Lower leg skin (tissue), 4 donors: ENCODE measurements at places on chromosomes 11 and 22.

- DNase-seq = no peak
Observed at GRCh38 chr22:20724676-20725454, 49.0 kb upstream of the SERPIND1 start.

DNA sequence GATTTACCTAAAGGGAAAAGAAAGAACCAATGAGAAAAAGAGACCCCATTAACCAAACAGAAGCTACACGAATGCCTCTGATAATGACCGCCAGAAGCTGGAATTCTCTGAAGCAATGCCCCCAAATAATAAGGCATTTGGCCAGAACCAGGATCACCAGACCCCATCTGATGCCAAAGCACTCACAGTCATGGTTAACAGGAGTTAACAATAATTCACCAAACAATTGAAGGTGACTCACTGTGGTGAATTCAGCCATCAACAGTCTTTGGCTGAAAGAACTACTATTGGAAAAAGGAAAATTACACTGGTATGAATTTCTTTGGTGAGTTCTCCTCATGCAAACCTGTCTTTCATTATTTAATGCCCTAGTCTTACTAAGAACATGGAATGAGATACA is 21.9 kb upstream of the NFRKB start:
- DNase-seq = no peak

- no peak for DNase-seq
Observed at GRCh38 chr11:47259232-47259977, 1.6 kb downstream of the NR1H3 start.

DNA sequence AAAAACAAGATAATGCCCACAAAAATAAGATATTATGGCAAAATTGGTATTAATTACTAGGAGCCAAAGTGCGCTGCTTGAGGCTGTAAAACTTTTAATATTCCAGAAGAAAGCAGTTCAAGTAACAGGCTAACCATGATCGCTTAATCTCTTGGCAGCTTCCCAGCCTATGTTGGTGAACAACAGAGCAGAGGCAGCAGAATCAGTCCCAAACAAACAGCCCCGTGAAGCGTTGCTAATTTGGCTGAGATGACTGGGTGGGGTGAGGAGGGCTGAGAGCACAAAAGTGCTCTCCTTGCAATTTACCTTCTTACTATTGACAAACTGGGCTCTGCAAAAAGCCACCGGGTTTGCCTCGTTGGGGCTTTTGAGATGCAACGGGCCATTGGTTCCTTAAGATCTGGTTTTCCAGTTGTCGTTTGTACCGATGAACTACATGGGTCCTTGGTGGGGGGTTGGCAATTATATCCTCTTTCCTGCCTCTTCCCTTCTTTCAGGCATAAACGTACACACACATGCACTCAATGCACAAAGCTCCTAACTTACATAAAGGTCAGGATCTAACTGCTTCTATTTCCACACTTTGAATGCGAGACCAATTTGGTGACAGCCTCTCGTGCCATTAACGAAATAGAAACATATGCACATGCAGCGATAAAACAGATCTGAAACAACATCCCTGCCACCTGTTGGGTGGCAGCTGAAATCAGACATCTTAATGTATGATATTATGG is 407.6 kb upstream of the CADM1 start:
- DNase-seq = no peak

DNA sequence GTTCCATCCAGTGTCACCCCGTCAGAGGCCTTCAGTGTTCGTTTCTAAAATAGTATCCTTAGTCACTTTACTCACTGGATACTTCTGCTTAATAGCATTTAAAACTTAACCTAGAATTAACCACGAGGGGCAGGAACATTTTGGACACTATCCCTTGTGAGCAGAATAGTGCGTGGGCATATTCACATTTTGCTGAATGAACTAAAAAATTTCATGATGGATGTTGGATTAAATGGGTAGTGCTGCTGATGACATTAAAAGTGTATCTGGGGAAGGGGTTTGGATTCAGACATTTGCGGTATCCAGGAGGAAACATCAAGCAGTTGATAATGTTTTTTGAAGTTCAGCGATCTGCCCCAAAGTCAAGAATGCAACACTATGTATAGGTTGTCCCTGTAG is 750 bp upstream of the NAT10 start:
- no peak for DNase-seq

DNA sequence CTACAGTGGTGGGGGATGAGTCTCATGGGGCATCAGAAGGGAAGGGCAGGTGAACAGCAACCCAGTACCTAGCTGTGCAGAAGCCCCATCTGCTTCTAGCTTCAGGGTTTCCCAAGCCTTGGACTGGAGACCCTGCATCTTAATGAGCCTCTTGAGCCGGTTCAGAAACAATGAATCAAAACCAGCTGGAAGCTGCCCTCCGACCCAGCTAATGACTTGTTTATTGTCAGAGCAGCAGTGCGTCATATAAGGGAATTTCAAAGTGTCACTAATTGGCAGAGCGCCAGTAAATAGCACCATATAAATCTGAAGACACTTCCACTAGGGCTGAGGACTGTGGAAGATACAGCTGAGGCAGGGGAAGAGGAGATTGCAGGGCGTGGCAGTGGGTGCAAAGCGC is 57.5 kb downstream of the RPUSD4 start:
- DNase-seq = no peak

DNA sequence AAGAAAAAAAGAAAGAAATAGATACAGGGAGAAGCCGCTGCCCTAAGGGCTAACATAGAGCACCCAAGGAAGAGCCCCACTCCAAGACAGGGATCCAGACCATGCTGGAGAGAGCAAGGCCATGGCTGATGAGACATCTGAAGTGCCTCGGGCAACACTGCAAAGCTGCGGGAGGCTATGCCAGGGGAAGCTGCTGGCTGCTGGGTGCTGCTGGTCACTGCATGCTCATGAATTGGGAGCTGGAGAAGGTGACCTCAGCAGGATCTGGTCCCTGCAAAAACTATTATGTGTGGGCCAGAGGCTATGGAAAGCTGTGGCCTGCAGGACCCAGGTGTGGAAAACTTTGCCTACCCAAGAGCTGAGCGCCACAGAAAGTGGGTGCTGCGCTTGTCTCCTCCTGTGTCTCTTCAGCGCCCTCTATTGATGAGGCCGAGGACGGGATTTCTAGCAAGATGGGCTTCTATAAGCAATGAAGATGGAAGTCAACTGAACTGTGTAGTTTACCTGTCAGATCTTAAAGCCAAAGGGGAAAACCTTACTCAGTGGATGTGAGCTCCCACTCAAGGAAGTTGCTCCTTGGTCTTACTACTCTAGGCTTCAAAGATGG is 17.3 kb upstream of the SLC29A2 start:
- DNase-seq = peak; percentile 56

GRCh38 chr11:69657911-69658625 is 17.1 kb downstream of the LTO1 start:
- no peak for DNase-seq

DNA sequence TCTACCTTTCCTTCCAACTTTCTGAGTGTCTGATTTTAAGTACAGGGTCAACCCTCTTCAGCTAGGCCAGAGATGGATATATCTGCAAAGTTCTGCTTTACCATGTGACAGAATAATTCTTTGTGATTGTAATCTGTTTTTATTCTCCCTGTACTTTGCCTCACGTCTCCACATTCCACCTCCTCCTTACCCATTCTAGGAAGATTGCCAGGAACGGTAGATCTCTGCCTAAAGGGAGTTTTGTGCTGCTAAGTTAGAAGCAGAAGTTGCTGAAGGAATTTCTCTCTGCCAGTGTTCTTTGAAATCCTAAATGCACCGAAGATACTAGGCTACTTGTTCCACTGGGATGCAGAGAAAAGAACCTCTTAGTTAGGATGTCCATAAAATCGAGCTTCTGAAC is 20.7 kb upstream of the FAM181B start:
- no peak for DNase-seq

DNA sequence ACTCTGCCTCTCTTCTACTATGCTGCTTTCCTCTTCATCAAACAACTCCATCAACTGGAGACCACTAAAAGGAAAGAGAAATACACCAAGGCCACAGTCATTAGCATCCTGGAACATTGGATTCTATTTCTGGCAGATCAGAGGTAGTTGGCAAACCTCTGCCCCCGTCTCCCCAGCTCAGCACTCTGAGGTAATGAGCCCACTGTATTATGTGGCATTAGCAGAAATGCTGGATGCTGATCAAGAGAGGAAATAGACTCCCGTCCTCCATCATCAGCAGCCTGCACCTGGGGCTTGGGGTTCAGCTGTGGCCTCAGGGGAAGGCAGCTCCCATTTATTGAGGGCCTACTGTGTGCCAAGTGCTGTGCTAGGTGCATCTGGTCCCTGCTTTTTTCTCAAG is 9.0 kb upstream of the RASD2 start:
- no peak for DNase-seq

DNA sequence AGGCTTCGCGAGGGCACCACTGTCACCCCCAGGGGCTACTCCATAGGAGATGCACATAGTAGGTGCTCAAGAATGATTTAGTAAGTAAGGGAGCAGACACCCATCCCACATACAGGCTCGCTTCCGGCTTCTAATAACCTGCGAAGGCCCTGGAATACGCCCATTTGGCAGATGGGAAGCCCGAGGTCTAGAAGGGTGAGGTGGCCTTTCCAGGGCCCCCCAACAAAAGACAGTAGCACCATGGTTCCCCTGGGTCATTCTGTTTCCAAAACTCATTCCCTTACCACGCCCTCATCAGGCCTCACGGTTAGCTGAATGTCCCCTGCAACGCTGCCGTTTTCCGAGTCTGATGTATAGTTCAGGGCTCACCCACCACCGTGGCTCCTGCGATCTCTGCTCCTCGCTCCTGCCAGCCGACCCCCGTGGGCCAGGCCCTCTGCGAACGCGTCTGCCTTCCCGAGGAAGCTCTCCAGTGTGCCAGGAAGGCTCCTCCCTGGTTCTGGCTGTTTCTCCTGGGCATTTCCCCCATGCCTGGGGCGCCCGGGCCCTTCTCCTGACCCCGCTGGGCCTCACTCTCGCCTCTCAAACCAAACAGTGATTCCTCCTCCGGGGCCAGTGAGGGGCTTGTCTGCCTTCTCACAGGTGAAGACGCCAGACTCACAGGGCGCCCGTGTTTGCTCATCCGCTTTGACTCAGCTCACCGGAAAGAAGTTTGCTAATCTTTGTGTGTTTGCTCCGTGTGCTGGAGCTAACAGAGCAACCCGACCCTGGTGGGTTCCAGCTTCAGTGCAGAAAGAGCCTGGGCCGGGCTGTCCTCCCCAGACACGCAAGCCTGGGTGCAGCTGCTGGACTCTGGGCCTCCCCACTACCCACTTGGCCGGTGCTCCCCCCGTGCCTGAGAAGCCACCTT is 86.6 kb downstream of the RTL6 start:
- DNase-seq = peak; percentile 80
